ENCODE measurements at places on chromosomes 13 and 19. TPM values are rescaled to one million over a fixed set of nuclear protein-coding genes. Genes with fewer than 3 reads are reported as not detected.

The KIR3DL1 gene
- total RNA-seq = not detected

The LILRB3 gene
- not detected for total RNA-seq

The ISYNA1 gene
- total RNA-seq = 37.8 TPM

The FBN3 gene
- not detected for total RNA-seq

The CYP4F8 gene
- total RNA-seq = not detected

The SLC7A9 gene
- total RNA-seq = 0.17 TPM

The SLC10A2 gene
- not detected for total RNA-seq

The AXL gene
- 223 TPM for total RNA-seq

The CEACAM21 gene
- not detected for total RNA-seq

The FLT1 gene
- 1.3 TPM for total RNA-seq

The RAB3D gene
- total RNA-seq = 15.4 TPM

The COPE gene
- total RNA-seq = 182 TPM

The ZNF578 gene
- total RNA-seq = 9.6 TPM

The SIGLEC7 gene
- not detected for total RNA-seq

The B3GNT3 gene
- not detected for total RNA-seq

The FXYD7 gene
- total RNA-seq = not detected

The NLRP7 gene
- total RNA-seq = not detected

The PALM3 gene
- 1.3 TPM for total RNA-seq

The C13orf42 gene
- total RNA-seq = not detected

The LTBP4 gene
- 60.9 TPM for total RNA-seq

The TICAM1 gene
- total RNA-seq = 4.1 TPM

The ZNF626 gene
- 18.7 TPM for total RNA-seq

The THSD8 gene
- total RNA-seq = not detected

The SERTAD3 gene
- 23.6 TPM for total RNA-seq

The DACH1 gene
- 0.26 TPM for total RNA-seq

The CD37 gene
- total RNA-seq = not detected

The ZFP14 gene
- total RNA-seq = 6.4 TPM

The FUT2 gene
- total RNA-seq = under 0.01 TPM

The SYCN gene
- total RNA-seq = not detected

The PSG3 gene
- total RNA-seq = not detected

The KLF1 gene
- under 0.01 TPM for total RNA-seq

The BRSK1 gene
- total RNA-seq = 3.9 TPM

The STOML3 gene
- total RNA-seq = not detected

The TINCR gene
- 0.17 TPM for total RNA-seq

The ZNF582 gene
- 4.1 TPM for total RNA-seq

The LACC1 gene
- total RNA-seq = 8.9 TPM

The IRGC gene
- not detected for total RNA-seq

The KRTDAP gene
- not detected for total RNA-seq

The C19orf38 gene
- 1.3 TPM for total RNA-seq

The MFSD12 gene
- total RNA-seq = 79.9 TPM

The MZT1 gene
- 12.9 TPM for total RNA-seq

The OR10H2 gene
- not detected for total RNA-seq

The ZNF649 gene
- 6.2 TPM for total RNA-seq

The ZNF880 gene
- total RNA-seq = 24.8 TPM

The ZNF550 gene
- 6.9 TPM for total RNA-seq

The SIAH3 gene
- not detected for total RNA-seq

The NKPD1 gene
- total RNA-seq = 0.26 TPM

The CABP5 gene
- total RNA-seq = not detected

The ANKLE1 gene
- 0.17 TPM for total RNA-seq

The POLD1 gene
- total RNA-seq = 23.6 TPM

The ZBTB32 gene
- not detected for total RNA-seq
